Dermis lymphatic vessel endothelial cell (primary cell): ENCODE measurements at places on chromosomes 4 and X. TPM values are rescaled to one million over a fixed set of nuclear protein-coding genes. Genes with fewer than 3 reads are reported as not detected.

SLC49A3 gene
- total RNA-seq, result 6.8 and 7.9 TPM in 2 replicates

SSX2 gene
- total RNA-seq, result not detected in 2 replicates

CCDC120 gene
- total RNA-seq, result 0.52 and 0.54 TPM in 2 replicates

PGAM4 gene
- total RNA-seq, result 0.11 TPM in 1 of 2 replicates, not detected in the other

SPP1 gene
- not detected in 2 replicates for total RNA-seq

NDST4 gene
- not detected in 2 replicates for total RNA-seq

TMEM47 gene
- total RNA-seq, result 4.1 and 6.4 TPM in 2 replicates
